ENCODE measurements at places on chromosomes 11 and 22. TPM values are rescaled to one million over a fixed set of nuclear protein-coding genes. Genes with fewer than 3 reads are reported as not detected.

GRCh38 chr11:18361154-18361553 lies 33.2 kb upstream of the LDHA start:
- DNase-seq: no peak
- H3K27me3 ChIP-seq: no peaks in the 10 kb centered on the region
- peaks cover 39% of the 10 kb centered on the region for H3K36me3 ChIP-seq

- no peak for DNase-seq
- peaks cover 40% of the 10 kb centered on the region for H3K4me1 ChIP-seq
Observed at GRCh38 chr11:69333879-69334278, 39.9 kb downstream of the MYEOV start.

GRCh38 chr22:47854251-47854650 lies 1091.8 kb downstream of the TBC1D22A start:
- no peaks in the 10 kb centered on the region for H3K36me3 ChIP-seq
- H3K4me3 ChIP-seq: no peak overlapping the region
- H3K27me3 ChIP-seq: peaks cover 2% of the 10 kb centered on the region
- DNase-seq: no peak

DNA sequence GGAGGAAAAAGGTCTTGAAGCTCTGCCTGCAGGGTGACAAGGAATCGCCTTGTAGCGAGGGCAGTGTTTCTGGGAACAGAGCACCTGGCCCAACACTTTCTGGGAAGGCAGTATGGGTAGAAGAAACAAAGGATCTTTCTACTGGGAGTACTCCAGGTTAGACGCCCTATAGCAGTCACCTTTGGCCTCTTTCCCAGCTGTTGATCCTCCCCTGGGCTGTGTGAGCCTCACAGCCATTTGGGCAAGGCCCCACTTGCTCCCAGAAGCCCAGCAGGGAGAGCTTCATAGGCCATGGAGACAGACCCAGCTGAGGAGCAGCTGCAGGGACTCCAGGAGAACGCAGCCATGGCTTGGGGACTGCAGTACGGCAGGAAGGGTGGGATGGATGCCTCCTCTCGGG lies 1.2 kb downstream of the SLCO2B1 start:
- no peak overlapping the region for H3K27ac ChIP-seq
- peaks cover 10% of the 10 kb centered on the region for H3K27me3 ChIP-seq
- H3K4me1 ChIP-seq: peaks cover 26% of the 10 kb centered on the region
- H3K36me3 ChIP-seq: no peaks in the 10 kb centered on the region

RIBC2 gene
- 12.6 TPM for total RNA-seq

TSPAN32 gene
- 2.1 TPM for total RNA-seq

MYBPC3 gene
- not detected for total RNA-seq

GRCh38 chr22:49956914-49957825 lies 3.4 kb upstream of the PIM3 start:
- peaks cover 15% of the 10 kb centered on the region for H3K4me1 ChIP-seq
- peaks cover 6% of the 10 kb centered on the region for H3K36me3 ChIP-seq
- H3K27me3 ChIP-seq: no peaks in the 10 kb centered on the region

- H3K4me3 ChIP-seq: no peak overlapping the region
- H3K4me1 ChIP-seq: peaks cover 6% of the 10 kb centered on the region
- no peak overlapping the region for H3K27ac ChIP-seq
- DNase-seq: no peak
Observed at GRCh38 chr22:42399315-42400271, 32.6 kb downstream of the NFAM1 start.

DNA sequence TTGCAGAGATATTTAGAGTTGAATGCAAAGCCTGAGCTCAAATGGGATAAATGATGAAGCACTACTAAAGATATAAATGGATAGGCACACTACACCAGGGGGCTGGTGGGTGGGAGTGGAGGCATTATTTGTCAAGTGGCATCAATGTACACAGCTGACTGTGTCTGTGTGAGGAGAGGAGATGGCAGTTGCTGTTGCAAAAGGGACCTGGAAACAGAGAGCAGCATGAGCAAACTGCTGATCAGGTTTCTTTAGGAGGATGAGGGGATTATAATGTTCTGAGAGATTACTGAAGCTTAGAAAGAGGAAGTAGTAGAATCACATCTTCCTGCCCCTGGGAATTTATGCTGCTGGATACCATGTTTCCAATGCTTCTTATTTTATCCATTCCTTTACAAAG lies 39.4 kb upstream of the LIN7C start:
- no peaks in the 10 kb centered on the region for H3K36me3 ChIP-seq
- H3K4me1 ChIP-seq: no peaks in the 10 kb centered on the region

GRCh38 chr22:33124471-33124870 lies 66.3 kb upstream of the SYN3 start:
- no peak overlapping the region for H3K27ac ChIP-seq
- H3K4me3 ChIP-seq: no peak overlapping the region
- H3K36me3 ChIP-seq: no peaks in the 10 kb centered on the region
- DNase-seq: no peak
- no peaks in the 10 kb centered on the region for H3K4me1 ChIP-seq
- peaks cover 2% of the 10 kb centered on the region for H3K27me3 ChIP-seq

KCTD14 gene
- 0.16 TPM for total RNA-seq

DNA sequence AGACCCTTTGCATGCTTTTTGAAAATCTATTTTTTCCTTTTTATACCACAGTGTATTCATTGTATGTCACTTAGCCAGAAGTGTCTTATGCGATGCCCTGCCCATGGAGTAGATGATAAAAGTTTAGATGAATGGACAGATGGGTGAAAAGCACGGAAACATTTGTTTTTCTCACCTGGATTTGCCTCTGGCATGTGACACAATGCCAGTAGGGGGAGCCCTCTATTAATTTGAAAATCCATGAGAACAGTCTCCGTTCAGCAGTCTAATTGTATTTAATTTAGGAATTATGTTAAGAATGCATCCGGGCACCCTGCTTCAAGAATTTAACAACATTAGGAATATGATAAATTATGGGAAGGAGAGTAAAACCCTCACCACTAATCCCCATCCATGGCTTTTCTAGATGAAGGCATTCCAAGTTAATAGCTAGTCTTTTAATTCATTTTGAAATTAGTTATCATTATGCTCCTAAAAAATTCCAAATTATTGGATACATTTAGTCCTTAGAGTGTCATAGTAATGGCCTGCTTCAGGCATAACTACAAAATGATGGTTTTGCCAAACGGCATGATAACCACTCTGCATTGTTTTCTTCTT lies 55.3 kb upstream of the ALKBH3 start:
- no peak for DNase-seq
- no peaks in the 10 kb centered on the region for H3K27me3 ChIP-seq
- no peak overlapping the region for H3K4me3 ChIP-seq
- H3K27ac ChIP-seq: no peak overlapping the region
- peaks cover 8% of the 10 kb centered on the region for H3K36me3 ChIP-seq

SLC22A9 gene
- not detected for total RNA-seq

DNA sequence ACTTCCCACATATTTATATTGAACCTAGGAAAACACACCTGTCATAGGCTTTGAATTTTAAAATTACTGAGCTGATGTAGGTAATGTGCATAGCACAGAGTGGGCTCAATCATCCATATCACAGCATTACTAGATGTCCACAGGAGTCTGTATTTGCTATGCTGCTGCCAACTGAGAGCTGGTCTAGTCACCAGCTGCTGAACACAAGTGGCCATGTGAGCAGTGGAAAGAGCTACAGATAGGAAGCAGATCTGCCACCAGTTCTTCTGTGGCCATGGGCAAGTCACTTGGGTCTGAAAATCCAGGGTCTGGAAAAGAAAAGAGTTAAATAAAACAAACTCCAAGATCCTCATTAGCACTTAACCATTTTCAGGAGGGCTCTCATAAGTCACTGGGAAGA lies 91.8 kb downstream of the APIP start:
- DNase-seq: no peak
- no peaks in the 10 kb centered on the region for H3K36me3 ChIP-seq
- no peak overlapping the region for H3K27ac ChIP-seq
- peaks cover 6% of the 10 kb centered on the region for H3K27me3 ChIP-seq

DNA sequence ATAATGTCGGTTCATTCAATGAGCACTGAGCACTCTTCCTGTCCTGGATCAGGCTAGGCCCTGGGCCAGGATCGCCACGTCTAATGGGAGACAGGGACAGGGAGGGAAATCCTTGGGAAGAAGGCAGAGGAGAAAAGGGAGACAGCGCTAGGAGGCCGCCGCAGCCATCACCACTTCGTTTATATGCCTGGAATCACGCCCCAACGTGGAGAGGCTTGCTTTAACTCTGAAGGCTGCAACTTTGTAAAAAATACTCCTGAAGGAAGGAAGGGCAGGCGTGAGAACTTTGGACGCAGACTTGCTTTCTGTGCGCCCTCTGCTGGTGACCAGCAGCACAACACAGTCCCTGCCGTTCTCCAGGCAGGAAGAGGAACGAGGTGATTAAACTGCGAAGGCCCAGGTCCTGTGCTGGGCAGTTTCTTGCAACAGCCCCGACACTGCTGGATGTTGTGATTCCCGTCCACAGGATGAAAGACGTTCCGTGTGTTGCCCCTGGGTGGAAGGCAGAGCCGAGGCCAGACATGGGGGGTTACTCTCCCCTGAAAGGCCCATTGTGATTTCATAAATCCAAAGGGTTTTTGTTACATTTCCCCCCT lies 22.1 kb downstream of the RIBC2 start:
- peaks cover 8% of the 10 kb centered on the region for H3K27me3 ChIP-seq
- no peaks in the 10 kb centered on the region for H3K36me3 ChIP-seq
- H3K27ac ChIP-seq: peak overlapping the region; percentile 29

DNA sequence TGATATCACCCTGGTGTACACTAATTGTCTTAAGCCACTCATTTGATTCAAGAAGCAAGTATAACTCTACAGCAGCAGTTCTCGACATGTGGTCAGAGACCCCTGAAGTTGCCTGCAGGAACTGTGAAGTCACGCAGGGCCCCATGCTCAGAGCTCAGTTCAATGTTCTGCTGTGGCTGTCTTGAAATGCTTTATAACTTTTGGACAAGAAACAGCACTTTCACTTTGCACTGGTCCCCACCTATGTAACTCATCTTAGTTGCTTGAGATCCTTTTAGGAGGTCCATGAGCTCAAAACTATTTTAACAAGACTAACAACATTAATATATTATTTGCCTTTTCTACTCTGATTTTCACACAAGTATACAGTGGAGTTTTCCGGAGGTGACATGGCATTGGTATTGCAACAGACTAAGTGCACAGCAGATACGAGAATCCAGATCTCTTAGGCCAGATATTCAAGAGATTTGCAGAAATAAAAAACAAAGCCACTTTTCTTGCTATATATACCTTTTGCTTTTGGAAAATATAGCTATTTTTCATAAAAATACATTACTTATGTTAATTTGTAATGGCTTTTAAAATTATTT lies 64.8 kb downstream of the PRR5L start:
- no peak overlapping the region for H3K27ac ChIP-seq
- H3K36me3 ChIP-seq: no peaks in the 10 kb centered on the region
- DNase-seq: no peak

GAS2L1 gene
- 2.6 TPM for total RNA-seq

DNA sequence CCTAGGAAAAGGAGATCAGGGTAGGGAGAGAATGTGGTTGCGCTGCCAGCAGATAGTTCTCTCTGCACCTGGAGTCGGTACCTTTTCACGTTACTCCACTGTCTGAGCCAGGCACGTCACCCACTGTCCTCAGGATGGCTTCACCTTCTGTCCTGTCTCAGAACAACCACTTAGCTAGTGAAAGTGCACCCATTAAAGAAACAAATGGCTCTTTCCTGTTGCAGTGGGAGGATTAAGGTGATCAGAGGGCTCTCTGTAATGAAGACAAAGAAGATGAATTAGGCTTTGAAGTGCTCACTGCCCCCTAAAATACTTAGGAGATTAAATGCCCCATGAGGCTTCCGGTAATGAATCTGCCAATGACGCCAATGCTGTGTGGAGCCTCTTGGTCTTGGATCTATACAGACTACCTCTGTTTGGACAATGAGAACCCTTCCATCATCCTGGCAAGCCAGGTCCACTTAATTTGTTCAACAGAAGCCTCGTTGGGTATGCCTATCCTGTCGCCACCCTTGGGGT lies 113.7 kb downstream of the INSC start:
- no peak overlapping the region for H3K27ac ChIP-seq
- peaks cover 5% of the 10 kb centered on the region for H3K27me3 ChIP-seq
- no peaks in the 10 kb centered on the region for H3K36me3 ChIP-seq
- no peak for DNase-seq
- no peaks in the 10 kb centered on the region for H3K4me1 ChIP-seq
- no peak overlapping the region for H3K4me3 ChIP-seq

- H3K4me3 ChIP-seq: no peak overlapping the region
- H3K27ac ChIP-seq: no peak overlapping the region
- H3K4me1 ChIP-seq: no peaks in the 10 kb centered on the region
- peaks cover 11% of the 10 kb centered on the region for H3K27me3 ChIP-seq
Observed at GRCh38 chr22:39713799-39714290, 143.3 kb downstream of the CACNA1I start.

GRCh38 chr22:29244785-29245625 lies 22.8 kb downstream of the RHBDD3 start:
- H3K27me3 ChIP-seq: peaks cover 18% of the 10 kb centered on the region
- H3K36me3 ChIP-seq: no peaks in the 10 kb centered on the region
- H3K4me1 ChIP-seq: no peaks in the 10 kb centered on the region
- H3K4me3 ChIP-seq: no peak overlapping the region

DNA sequence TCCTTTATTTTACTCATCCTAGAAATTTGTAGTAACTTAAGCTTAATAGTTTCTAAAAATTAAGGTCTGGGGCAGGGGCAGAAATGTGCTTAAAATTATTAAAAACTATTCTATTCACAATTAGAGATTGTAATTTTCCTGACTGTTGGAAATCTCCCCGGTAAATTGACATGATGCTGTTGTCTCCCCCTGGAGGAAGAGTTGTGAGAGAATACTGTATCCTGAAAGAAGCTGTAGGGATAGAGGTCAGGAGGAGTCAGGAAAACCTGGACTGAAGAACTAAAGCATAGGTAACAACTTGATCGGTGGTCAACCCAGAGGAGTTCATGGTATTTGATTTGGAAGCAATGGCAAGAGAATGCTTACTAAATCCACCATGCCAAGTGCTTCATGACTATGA lies 16.2 kb upstream of the ESAM start:
- no peaks in the 10 kb centered on the region for H3K27me3 ChIP-seq
- peaks cover 5% of the 10 kb centered on the region for H3K36me3 ChIP-seq
- H3K27ac ChIP-seq: no peak overlapping the region
- H3K4me3 ChIP-seq: no peak overlapping the region
- no peak for DNase-seq

DNA sequence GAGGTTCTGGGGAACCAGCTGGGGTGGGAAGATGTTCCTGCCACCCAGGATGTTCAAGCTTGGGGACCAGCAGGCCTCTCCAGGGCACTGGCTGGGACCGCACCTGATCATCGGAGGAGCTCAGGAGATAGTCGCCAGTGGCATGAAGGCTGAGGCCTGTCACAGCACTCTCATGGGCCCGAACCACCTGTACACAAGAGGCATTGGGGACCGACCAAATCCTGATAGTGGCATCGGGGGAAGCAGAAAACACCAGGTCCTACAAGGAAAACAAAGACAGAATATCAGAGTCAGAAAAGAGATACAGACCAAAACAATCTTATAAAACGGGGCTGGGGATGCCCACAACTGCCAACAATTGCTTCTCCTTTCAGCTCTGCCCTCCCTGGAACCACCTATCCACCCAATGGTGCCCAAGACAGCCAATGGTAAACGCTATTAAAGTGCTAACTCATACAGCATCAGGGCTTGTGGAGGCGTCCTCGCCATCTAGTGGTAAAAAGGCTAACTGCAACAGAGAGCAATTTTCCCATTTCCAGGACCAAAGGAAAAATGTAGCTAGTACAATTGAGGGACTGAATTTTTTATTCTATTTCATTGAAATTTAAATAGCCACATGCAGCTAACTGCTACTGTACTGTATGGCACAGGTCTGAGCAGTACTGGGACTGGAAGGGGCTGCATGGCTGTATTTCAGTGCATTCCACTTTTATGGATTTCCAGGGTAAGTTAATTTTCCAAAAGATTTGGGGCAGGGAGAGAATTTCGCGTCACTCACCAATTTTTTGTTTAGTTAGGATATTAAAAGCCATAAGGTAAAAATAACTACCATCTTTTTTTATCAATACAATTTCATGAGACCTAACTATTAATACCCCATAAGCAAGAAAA lies 7.1 kb downstream of the PRPF19 start:
- peaks cover 62% of the 10 kb centered on the region for H3K36me3 ChIP-seq
- H3K4me3 ChIP-seq: no peak overlapping the region
- peak overlapping the region; percentile 12 for H3K27ac ChIP-seq
- no peaks in the 10 kb centered on the region for H3K27me3 ChIP-seq
- DNase-seq: no peak

Measured in activated T-helper 1 cell treated with anti-CD3 and anti-CD28 coated beads, Interleukin-12 subunit alpha, Interleukin-12 subunit beta, Interleukin-2, Interleukin-4 antibody, amounts not matched to agents 30 ng/mL and 10 ng/mL and 1 ng/mL, durations not matched to agents 14 hours and 24 hours and 36 hours (primary cell).